ENCODE measurements at places on chromosomes 5 and 9.

DNA sequence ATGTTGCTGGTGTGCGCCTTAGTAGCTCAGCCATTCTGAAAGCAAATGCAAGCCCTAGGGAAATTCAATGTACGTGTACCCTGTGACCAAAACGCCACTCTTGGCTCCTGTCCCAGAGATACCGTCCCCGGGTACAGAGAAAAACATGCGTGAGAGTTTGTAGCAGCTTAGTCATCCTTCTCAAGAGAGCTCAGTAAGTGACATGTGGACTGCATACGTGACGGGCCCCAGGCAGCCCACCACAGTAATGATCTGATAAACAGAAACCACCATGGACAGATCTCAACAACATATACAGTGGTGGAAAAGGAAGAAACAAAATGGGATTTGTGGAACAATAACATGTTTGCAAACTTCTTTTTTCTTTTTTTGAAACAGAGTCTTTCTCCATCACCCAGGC, 45.1 kb downstream of the S1PR3 start:
- DNase-seq: no peak

GRCh38 chr9:119707228-119707845, 338.1 kb upstream of the BRINP1 start:
- DNase-seq: no peak

DNA sequence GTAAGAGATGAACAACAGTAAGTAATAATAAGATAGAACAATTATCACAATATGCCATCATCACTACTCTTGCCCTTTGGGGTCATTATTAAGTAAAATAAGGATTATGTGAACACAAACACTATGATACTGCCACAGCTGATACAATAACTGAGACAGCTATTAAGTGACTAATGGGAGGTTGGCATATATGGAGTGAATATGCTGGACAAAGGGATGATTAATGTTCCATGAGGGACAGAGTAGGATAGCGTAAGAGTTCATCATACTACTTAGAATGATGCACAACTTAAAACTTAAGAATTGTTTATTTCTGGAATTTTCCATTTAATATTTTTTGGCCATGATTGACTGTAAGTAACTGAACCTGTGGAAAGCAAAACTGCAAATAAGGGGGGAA, 16.6 kb downstream of the POU5F2 start:
- no peak for DNase-seq

- no peak for DNase-seq
Measured at GRCh38 chr5:53035868-53036381, 46.8 kb downstream of the ITGA2 start.

DNA sequence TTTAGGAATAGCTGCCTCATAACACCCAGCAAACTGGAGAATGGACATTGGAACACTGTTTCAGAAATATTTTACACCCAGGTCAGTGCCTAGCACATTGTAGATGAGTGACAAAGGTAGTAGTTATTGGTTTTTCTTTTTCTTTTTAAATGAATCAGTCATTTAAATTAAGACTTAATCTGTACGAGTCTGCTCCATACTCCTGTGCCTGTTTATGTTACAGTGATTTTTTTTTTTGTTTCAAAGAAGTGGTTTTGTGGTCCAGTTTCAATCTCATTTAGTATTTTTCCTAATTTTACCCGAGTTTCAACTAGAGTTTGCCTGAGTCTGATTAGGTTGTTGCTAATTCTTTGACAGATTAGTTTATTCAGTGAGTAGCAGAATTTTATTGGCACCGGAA, 16.2 kb downstream of the LMNB1 start:
- no peak for DNase-seq

- no peak for DNase-seq
Measured at GRCh38 chr9:77663754-77664153, 15.6 kb upstream of the GNA14 start.

GRCh38 chr5:133391354-133392136, 220.8 kb downstream of the FSTL4 start:
- DNase-seq: no peak

- no peak for DNase-seq
Measured at GRCh38 chr9:94656200-94656599, 16.9 kb upstream of the FBP1 start.
